ENCODE measurements at places on chromosomes 11 and 22. TPM values are rescaled to one million over a fixed set of nuclear protein-coding genes. Genes with fewer than 3 reads are reported as not detected.
A peak's percentile ranks its signal among the peaks of the same experiment; 100 is the strongest.

- H3K4me3 ChIP-seq, result no peak overlapping the region
- no peak overlapping the region for H3K27ac ChIP-seq
- no peaks in the 10 kb centered on the region for H3K36me3 ChIP-seq
- DNase-seq, result no peak
- no peaks in the 10 kb centered on the region for H3K27me3 ChIP-seq
Observed at GRCh38 chr11:45512471-45513148, 152.8 kb downstream of the CHST1 start.

GRCh38 chr11:11755871-11756270, 85.9 kb upstream of the USP47 start:
- H3K27ac ChIP-seq, result no peak overlapping the region
- no peak for DNase-seq
- H3K4me3 ChIP-seq, result no peak overlapping the region
- no peaks in the 10 kb centered on the region for H3K4me1 ChIP-seq
- no peaks in the 10 kb centered on the region for H3K36me3 ChIP-seq

CRYBB3 gene
- total RNA-seq, result 0.72 TPM

TLCD5 gene
- total RNA-seq, result 0.77 TPM

- peak overlapping the region; percentile 53 for H3K4me3 ChIP-seq
- no peak overlapping the region for H3K27ac ChIP-seq
Observed at GRCh38 chr22:25282346-25282670, 62.9 kb downstream of the CRYBB2 start.

DNA sequence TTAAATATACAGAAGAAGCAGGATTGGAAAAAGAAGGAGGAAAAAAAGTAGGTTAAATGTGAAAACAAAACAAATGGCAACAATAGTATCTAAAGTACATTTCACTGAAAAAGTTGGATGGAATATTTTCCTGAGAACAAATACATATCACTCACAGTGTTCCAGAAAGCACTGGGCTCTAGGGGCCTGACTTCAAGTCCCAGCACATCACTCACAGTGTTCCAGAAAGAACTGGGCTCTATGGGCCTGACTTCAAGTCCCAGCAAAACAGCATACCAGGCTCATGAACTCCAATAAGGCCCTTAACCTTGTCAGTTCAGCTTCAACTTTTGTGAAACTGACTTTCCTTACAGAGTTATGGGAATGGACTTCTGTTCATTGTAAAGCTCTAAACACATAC, 46.0 kb upstream of the CCDC34 start:
- H3K27me3 ChIP-seq, result peaks cover 2% of the 10 kb centered on the region
- H3K4me1 ChIP-seq, result no peaks in the 10 kb centered on the region
- H3K4me3 ChIP-seq, result no peak overlapping the region
- H3K36me3 ChIP-seq, result no peaks in the 10 kb centered on the region
- no peak for DNase-seq

GRCh38 chr11:7143908-7144307, 55.1 kb downstream of the RBMXL2 start:
- H3K4me1 ChIP-seq, result no peaks in the 10 kb centered on the region
- H3K27ac ChIP-seq, result no peak overlapping the region
- H3K4me3 ChIP-seq, result no peak overlapping the region
- no peaks in the 10 kb centered on the region for H3K36me3 ChIP-seq
- no peaks in the 10 kb centered on the region for H3K27me3 ChIP-seq
- DNase-seq, result no peak

DNA sequence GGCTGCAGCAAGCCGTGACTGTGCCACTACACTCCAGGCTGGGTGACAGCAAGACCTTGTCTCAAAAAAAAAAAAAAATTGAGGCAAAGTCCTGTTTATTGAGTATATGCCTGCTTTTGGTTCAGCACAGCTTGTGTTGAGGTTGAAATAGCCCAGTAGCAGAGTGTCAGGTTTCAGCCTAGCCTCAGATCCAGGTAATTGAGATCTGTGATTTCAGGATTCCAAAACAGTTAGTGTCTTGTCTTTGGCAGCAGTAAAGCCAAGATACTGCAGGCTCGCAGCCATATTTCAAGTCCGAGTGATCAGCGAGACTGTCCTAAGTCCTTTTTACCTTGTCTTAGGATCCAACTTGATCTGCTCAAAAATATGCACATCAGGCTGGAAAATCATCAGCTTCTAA, 27.0 kb downstream of the CUL5 start:
- H3K36me3 ChIP-seq, result peaks cover 30% of the 10 kb centered on the region
- no peak for DNase-seq
- no peak overlapping the region for H3K27ac ChIP-seq
- peaks cover 1% of the 10 kb centered on the region for H3K4me1 ChIP-seq

OR5AP2 gene
- not detected for total RNA-seq

- no peak overlapping the region for H3K27ac ChIP-seq
- H3K4me3 ChIP-seq, result no peak overlapping the region
- H3K36me3 ChIP-seq, result peaks cover 5% of the 10 kb centered on the region
- DNase-seq, result no peak
Observed at GRCh38 chr11:65814131-65814985, 19.4 kb upstream of the SNX32 start.

- no peak for DNase-seq
- H3K27ac ChIP-seq, result peak overlapping the region; percentile 46
- H3K4me3 ChIP-seq, result no peak overlapping the region
- H3K4me1 ChIP-seq, result peaks cover 18% of the 10 kb centered on the region
- H3K36me3 ChIP-seq, result no peaks in the 10 kb centered on the region
Observed at GRCh38 chr11:68008381-68009337, 1.5 kb upstream of the ALDH3B1 start.

GRCh38 chr11:131411636-131412035, 41.2 kb downstream of the NTM start:
- H3K4me1 ChIP-seq, result no peaks in the 10 kb centered on the region
- no peak overlapping the region for H3K27ac ChIP-seq
- H3K36me3 ChIP-seq, result no peaks in the 10 kb centered on the region
- H3K27me3 ChIP-seq, result no peaks in the 10 kb centered on the region

GRCh38 chr11:62419314-62419929, 589 bp downstream of the SCGB1A1 start:
- DNase-seq, result no peak
- no peak overlapping the region for H3K4me3 ChIP-seq
- no peaks in the 10 kb centered on the region for H3K4me1 ChIP-seq
- H3K27me3 ChIP-seq, result peaks cover 12% of the 10 kb centered on the region
- H3K36me3 ChIP-seq, result no peaks in the 10 kb centered on the region
- no peak overlapping the region for H3K27ac ChIP-seq

CD3D gene
- 424 TPM for total RNA-seq

DNA sequence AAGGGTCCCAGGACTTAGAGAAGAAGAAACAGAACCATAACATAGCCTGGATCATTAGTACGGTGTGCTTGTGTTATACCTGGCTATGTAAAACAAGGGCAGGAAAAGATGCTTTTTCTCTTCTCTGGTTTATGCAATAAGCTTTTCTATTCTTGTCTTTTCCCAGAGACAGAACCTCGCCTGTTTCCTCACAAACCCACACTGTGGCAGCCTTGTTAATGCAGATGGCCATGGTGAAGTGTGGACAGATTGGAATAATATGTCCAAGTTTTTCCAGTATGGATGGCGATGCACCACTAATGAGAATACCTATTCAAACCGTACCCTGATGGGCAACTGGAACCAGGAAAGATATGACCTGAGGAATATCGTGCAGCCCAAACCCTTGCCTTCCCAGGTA, 2.9 kb downstream of the CFAP68 start:
- no peak for DNase-seq
- no peak overlapping the region for H3K27ac ChIP-seq
- H3K4me1 ChIP-seq, result peaks cover 14% of the 10 kb centered on the region
- H3K36me3 ChIP-seq, result no peaks in the 10 kb centered on the region
- no peak overlapping the region for H3K4me3 ChIP-seq

- peaks cover 6% of the 10 kb centered on the region for H3K4me1 ChIP-seq
- no peak overlapping the region for H3K4me3 ChIP-seq
- no peaks in the 10 kb centered on the region for H3K27me3 ChIP-seq
- no peak overlapping the region for H3K27ac ChIP-seq
Observed at GRCh38 chr11:125093502-125093901, 17.9 kb downstream of the TMEM218 start.

GRCh38 chr11:15507592-15507991, 392.9 kb downstream of the INSC start:
- no peaks in the 10 kb centered on the region for H3K36me3 ChIP-seq
- no peak overlapping the region for H3K27ac ChIP-seq
- H3K4me1 ChIP-seq, result no peaks in the 10 kb centered on the region
- no peak overlapping the region for H3K4me3 ChIP-seq
